ENCODE measurements at places on chromosomes 1 and 21.
A peak's percentile ranks its signal among the peaks of the same experiment; 100 is the strongest.

DNA sequence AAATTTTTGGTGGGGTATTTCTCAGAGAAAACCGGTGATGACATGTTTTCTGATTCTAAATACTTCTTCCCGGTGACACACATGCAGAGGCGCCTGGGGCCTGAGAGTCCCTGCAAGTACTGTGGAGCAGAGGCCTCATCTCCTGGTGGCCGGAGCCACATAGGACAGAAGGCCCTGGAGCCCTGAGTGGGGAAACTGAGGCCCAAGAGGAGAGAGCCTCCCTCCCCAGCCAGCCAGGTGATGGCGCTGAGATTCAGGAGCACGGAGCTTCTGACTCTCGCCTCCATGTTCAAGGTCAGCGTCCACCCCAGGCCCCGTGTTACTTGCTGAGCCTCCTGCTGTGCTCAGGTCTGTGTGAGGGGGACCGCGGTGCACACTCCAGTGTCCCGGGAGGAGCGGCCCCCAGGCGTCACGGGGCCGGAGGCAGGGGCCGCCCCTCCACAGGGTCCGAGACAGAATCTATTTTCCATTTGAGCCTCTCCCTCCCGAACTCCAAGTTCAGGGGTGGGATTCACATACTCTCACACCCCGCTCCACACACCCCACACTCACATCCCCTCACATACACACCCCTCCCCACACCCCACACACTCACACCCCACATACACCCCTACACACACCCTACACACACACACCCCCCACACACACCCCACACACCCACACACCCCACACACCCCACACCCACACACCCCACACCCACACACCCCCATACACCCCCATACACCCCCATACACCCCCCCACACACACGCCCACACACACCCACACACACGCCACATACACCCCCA is 43.8 kb downstream of the SLX9 start:
- DNase-seq: no peak

DNA sequence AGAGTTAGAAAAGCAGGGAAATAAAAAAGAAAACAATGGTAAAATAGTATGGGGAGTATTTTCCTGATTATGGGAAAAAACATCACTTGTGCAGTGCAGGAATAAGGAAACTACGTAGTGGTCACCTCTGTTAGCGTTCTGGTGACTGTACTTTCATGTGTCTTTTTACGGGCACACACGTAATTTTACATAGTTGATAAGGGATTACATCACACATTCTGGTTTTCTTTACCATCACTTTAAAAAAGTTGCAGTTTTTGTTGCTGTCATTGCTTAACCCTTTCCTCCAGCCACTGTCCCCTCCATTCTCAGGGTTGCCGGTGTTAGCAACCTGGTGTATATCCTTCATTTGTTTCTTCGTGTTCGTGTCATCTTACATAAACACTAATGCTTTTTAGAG is 35.1 kb downstream of the CNIH3 start:
- no peak for DNase-seq

DNA sequence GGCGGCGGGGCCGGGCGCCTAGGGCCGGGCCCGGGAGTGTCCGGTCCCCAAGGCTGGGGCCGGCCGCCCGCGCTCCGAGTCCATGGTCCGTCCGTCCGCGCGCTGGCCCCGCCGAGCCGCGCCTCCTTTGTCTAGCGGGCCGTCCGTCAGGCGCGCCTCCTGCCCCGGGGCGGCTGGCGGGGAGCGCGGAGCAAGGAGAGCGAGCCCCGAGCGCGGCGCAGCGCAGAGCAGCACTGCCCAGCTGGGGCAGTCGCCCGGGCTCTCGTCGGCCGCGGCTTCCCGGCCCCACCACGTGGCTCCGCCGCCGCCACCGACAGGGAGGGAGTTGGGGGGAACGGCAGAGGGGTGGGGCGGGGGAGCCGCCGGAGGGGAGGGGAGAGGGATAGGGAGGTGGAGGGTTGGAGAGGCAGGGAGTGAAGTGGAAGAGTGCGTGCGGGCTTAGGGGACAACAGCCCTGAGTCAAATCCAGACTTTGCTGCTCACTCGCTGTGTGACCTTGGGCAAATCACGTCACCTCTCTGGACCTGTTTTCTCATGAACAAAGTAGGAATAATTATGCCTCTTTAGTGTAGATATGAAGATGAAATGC is at the start of gene NKAIN1:
Gene NKAIN1 (minus strand): TSS at position 235 of the 589 bp plus-strand sequence. CDS start 340 bp downstream, outside the sequence.
- peak; percentile 59 for DNase-seq

GRCh38 chr1:85179522-85179921 is 21.3 kb downstream of the SYDE2 start:
- DNase-seq: no peak

GRCh38 chr1:37476460-37477197 is 2.2 kb downstream of the ZC3H12A start:
- DNase-seq: peak; percentile 77

GRCh38 chr21:39048064-39048463 is 135.2 kb downstream of the PSMG1 start:
- DNase-seq: no peak

DNA sequence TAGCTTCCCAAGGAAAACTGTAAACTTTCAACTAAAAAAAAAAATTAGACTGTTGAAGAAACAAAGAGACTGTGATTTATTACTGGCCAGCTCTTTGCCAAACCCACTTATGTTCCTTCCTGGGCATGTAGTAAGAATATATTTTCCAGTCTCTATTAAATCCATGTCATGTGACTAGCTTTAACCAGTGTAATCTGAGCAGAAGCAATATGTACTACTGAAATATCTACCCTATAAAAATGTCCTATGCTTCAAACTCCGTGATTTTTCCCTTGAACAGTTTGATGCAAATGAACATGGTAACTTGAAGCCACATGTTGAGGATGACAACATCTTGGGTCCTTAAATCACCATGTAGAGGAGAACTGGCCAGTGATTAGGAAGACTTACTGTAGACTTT is 144.5 kb downstream of the NTMT2 start:
- no peak for DNase-seq

DNA sequence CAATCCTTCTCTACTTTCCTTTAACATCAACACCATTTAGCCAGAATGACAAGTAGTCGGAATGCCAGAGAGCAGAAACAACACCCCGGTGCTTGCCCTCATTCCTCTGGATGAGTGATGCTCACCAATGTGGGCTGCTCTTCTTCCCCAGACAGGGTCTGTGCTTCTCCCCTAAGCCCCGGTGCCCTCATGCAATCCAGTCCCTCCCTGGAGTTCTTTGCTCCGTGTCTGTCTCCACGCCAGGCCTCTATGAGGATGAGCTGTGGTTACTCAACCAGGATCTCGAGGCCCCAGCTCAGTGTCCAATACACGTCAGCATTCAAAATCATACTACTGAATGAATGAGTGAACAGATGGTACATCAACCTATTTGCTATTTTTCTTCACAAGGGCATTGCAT is 29.7 kb upstream of the PDE9A start:
- DNase-seq: peak; percentile 36

GRCh38 chr1:6498576-6499111 is 7.2 kb upstream of the PLEKHG5 start:
- no peak for DNase-seq

DNA sequence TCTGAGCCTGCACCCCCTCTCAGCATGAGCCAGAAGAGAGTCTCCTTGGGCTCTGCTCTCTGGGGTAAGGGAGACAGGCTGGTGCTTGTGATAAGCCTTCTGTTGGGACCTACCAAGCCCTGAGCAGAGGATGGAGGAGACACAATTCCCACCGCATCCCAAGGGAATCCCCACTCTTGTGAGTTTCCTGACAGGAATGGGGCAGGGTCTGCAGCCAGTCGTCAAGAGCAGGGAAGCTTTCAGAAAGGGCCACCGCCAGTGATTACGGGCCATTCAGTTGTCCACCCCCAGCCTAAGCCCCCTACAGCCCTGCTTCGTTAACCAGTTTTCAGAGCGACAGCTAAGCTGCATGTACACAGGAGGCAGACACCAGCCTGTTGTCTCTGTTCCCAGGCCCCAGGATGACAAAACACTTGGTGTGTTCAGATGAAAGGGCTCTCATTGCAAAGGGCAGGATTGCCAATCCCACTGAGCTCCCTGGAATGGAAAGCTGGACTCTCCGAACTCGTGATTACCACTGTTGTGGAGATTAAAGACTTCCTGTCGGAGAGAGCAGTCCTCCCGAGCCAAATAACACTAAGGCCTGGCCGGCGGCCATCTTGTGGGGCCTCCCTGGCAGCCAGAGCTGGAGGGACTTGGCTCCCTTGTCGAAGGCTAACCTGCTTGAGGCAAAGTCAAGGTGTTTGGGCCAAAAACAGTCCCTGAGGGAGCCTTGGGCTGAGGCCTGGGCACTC is 37.4 kb upstream of the SLC30A1 start:
- no peak for DNase-seq

- no peak for DNase-seq
Observed at GRCh38 chr1:212186427-212187207, 98.6 kb upstream of the PPP2R5A start.

DNA sequence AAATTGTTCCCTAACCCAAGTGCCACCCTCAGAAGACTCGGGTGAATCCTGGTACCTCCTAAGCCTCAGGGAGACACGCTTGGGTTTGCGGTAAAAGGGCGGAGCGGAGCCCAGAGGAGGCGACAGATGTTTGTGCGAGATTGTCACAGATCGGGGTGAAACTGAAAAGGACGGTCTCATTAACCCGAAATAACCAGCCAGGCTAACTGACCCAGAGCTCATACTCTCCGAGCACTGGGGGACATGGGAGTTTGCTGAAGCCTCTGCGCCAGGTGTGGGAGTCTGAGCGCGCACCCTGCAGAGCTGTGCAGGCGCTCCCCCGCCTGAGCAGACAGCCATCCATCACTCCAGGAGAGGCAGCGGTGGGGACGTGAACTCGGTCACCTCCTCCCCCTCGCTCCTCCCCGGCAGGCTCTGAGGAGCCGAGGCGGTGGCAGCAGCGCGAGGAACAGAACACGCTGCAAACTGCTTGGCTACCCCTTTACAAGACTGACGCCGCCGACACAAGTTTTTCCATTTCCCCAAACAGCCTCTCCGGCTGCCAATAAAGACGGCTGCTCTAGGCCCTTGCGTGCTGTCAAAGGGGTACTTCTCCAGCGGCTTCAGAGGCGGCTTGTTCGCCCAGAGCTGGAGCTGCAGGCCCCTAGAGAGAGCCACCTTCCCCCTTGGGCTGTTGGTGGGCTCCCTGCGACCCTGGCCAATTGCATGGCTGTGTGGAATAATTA is 43.5 kb downstream of the RRAGC start:
- no peak for DNase-seq

DNA sequence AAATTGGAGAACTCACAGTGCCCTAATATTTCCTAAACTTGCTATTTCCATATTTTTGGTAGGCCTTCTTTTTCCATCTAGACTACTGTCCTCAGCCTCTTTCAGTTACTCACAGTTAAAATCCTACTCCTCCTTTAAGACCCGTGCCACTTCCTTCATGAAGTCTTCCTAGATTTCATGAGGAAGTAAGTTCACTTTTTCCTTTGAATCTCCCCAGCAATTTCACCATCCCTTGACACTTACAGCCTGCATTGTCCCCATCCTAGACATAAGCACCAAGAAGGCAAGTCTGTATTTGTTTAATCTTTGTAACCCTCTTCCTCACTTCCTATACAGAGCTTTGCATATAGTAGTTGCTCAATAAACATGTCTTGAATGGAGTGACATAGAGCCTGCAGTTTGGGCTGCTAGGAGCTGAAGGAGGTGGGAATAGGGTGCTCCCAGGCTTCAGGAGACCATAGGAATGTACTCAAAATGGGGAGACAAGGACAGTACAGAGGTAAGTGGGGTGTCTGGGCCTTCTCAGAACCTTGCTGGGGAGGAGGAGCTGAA is 5.3 kb upstream of the GPR61 start:
- DNase-seq: no peak

GRCh38 chr1:51541313-51542050 is 22.4 kb upstream of the EPS15 start:
- DNase-seq: no peak

- DNase-seq: no peak
Observed at GRCh38 chr1:205938682-205939081, 4.6 kb downstream of the SLC26A9 start.

DNA sequence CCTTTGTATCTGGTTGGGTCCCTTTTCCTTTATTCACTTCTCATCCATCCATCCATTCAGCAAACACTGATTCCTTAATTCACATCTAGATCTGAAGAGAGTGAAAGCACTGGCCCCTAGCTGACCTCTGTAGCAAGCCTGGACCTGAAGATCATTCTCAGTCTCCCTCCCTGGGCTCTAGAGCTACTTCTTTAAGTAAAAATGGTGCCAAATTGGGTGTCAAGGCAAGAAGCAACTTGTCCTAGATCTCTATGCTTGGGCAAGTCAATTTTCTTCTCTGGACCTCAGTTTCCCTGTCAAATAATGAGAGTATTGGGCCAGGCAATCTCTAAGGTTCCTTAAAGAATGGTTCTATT is 36.1 kb downstream of the PLXNA2 start:
- no peak for DNase-seq

DNA sequence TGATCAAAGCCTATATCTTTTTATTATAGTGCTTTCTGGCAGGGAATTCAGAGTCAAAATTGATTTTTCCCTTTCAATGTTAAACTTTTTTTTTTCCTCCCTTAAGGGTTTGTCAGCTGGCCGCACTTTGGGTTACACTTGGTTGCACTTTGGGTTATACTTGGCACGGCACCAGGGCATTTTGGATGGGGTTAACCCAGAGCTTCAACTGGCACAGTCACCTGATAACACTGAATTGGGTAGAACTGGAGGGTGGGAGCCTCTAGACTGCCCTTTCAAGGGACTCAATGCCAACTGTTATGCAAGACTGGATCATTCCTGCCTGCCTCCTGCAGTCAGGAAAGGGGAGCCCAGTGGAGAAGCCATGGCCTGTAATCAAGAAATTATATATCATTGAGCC is 211.5 kb downstream of the KCNJ6 start:
- DNase-seq: no peak

DNA sequence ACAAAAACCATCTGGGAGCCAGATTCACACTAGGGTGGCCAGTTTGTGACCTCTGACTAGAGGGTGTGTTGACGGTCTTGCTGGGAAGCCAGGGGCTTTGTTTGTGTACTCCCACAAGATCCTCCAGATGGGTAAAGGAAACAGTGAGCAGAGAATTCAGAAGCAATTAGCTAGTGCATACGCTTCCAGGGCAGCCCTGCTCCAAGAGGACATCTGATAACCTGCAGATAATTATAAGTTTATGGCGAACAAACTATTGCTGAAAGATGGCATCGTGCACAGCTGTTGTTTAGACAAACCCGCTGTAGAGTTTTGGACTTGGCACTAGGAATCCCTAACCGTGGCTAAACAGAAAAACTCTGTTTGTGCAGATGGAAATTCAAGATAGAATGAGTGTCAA is 326.4 kb downstream of the TGFB2 start:
- DNase-seq: no peak

DNA sequence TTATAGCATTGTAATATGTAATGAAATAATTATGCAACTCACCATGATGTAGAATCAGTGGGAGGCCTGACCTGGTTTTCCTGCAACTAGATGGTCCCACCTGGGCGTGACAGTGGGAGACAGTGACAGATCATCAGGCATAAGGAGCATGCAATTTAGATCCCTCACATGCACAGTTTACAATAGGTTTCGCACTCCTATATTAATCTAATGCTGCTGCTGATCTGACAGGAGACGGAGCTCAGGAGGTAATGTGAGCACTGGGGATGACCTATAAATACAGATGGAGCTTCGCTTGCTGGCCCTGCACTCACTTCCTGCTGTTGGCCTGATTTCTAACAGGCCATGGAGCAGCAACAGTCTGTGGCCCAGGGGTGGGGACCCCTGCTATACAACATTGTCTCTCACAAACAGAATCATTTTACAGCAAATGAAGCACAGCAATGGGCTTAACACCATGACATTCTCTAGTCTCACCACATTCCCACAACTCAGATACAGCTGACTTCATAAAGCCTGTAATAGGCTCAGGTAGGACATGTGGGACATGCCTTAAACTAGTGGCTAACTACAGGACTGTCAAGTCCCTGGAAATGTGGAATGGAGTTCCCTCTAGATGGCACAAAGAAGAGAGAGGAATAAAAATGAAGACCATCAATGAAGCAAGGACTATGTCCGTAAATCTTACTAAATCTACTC is 40.7 kb upstream of the SLC5A9 start:
- DNase-seq: no peak

Measured in upper lobe of right lung (tissue), 1 donor.